Stimulated activated CD8-positive, alpha-beta memory T cell treated with anti-CD3 and anti-CD28 coated beads, Interleukin-4, amount 100 ng/mL, for 4 hours (primary cell): ENCODE measurements at places on chromosomes 6 and 20.

DNA sequence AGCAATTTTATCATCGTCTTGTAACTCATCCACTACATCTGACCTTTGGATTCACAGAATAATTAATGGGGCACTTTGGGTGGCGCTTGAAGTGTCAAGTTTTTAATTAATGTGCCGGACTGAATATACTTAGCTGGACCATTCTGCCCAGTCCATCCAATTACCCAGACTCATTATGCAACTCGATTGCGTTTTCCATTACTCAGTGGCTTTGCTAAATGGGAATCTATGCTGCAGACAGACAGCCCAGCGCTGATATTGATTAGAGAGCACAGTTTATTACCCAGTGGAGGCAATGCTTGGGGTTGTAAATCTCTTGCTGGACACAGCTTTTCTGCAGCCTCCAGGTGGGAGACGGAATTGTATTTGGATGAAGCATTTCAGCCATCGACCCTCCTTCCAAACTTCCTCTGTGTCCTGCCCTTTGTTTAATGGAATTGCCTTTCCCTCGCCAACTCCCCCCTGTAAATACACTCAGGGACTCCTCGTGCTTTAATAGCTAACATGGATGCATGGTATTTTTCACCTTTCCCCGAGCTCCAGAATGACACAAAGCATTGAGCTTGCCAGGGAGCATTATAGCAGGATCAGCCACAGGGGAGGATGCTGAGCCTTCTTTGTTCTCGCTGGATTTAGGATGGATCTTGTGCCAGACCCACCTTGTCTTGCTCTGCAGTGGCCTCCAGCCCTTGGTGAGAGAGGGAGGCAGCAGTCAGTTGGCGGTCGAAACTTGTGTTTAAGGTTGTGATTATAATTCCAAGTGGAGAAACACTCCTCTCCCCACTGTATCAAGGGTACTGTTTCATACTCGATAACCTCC, 59.7 kb downstream of the EDN3 start:
- no peak for DNase-seq

- DNase-seq = no peak
Observed at GRCh38 chr6:168050225-168050880, 28.7 kb downstream of the FRMD1 start.

GRCh38 chr20:14616003-14616402, 278.6 kb upstream of the FLRT3 start:
- DNase-seq = no peak

DNA sequence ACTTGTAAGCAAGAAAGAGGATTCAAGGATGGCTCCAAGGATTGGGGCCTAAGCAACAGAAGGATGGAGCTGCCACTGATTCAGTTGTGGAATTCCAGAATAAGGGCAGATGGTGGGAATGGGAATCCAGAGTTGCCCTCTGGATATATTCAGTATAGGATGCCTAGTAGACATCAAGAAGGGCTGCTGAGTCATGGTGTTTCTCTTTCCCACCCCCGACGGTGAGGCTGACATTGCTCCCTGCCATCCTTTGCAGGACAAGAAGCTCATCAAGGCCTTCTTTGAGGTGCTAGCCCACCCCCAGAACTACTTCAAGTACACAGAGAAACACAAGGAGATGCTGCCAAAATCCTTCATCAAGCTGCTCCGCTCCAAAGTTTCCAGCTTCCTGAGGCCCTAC, 11.2 kb upstream of the ZNF76 start:
- DNase-seq = no peak

- no peak for DNase-seq
Observed at GRCh38 chr6:40377173-40377806, 209.9 kb downstream of the LRFN2 start.

GRCh38 chr6:36670271-36670670, 8.2 kb upstream of the CDKN1A start:
- no peak for DNase-seq

- no peak for DNase-seq
Observed at GRCh38 chr6:116395647-116396046, 24.9 kb downstream of the DSE start.

GRCh38 chr6:30965140-30965601, 18.3 kb upstream of the MUC21 start:
- no peak for DNase-seq

DNA sequence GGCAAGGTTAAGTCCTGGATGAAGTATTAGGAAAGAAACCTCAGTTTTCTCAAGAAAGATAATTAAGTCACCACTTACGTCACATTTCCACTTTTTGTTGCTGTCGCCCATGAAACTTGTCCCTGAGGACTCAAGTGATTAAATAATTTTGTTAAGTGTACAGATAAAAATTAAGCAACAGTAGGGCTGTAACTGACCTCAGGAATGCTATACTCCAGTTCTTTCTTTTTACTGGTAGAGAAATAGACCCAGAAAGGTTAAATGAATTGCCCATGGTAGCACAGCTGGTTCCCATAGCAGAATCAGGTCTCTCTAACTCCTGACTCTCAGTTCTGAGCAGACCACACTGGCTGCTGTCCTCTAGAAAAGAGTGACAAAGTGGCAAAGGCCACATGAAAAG, 54.5 kb downstream of the CLIC5 start:
- no peak for DNase-seq

GRCh38 chr6:14058735-14059134, 58.8 kb upstream of the CD83 start:
- DNase-seq = no peak

- no peak for DNase-seq
Observed at GRCh38 chr6:37717836-37718251, 20.2 kb upstream of the MDGA1 start.

DNA sequence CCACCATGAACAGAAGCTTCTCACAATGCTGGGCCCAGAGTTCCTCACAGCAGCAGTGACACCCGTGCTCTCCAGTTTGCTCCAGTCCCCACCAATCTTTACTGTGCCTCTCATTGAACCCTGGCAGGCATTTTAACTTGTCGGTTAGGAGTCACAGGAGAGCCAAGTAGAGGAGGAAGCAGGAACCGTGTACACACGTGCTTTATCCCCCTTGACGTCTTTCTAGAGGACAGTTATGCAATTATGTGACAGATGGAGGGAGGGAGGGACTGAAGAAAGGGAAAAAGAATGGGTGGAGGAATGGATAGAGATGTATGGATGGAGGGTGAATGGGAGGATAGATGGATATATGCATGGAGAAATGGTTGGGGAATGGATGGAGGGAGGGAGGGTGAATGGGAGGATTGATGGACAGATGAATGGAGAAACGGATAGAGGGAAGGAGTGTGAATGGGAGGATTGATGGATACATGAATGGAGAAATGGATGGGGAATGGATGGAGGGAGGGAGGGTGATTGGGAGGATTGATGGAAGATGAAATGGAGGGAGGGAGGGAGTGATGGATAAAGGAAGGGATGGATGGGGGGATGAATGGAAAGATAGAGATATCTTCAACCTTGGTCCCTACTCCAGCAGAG, 26.0 kb downstream of the RBM38 start:
- DNase-seq = no peak

DNA sequence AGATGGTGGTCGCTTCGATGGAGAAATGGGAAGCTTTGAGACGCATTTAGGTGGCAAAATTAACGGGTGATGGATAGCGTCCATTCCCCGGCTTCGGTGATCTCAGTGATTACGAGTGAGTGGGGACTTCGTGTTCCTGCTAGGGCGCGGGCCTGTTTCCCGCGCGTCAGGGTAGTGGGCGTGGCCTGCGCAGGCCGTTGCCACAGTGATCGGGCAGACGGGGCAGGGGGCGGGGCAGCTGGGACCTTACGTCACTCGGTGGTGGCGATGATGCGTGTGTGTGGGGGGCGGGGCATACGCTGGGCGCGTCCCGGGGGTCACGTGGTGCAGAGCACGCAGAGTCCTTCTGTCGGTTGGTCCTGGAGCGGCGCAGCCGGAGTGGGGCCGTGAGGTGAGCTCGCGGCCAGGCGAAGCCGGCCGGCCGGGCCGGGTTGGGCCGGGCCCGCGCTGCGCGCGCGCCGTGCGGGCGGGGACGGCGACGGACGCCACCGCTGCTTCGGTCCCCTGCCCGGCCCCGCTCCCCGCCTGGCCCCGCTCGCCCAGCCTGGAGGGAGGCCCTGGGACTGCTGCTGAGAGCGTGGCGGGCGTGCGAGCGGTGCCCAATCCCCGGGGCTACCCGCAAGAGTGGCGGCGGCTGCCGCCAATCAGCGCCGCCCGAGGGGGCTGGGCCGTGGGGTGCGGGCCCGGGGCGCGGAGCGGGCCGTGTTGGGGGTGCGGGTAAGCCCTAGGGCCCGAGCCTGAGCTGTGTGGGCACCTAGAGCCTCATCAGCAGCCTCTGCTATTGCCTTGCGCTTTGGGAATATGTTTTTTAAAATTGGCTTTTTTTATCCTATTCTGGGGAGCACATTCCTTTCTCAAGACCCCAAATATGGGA, at the start of gene PHF20:
Gene PHF20 (plus strand): TSS at position 327 of the 874 bp plus-strand sequence. CDS start 29,508 bp downstream, outside the sequence.
- DNase-seq = peak; percentile 99

DNA sequence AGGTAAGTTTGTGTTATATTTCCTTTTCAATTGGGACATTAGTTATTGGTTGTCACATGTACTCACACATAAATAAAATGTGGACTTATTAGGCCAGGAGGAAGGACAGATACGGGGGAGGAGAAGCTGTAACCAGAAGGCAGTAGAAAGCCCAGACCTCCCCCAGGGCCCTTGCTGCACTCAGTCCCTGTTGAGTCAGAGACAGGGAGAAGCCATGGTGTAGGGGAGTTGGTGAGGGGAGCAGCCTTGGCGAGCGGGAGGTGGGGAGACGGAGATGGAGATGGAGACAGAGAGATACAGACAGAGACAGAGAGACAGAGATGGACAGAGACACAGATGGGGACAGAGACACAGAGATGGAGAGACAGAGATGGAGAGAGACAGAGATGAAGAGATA, 263.2 kb downstream of the DLL1 start:
- DNase-seq = no peak

- DNase-seq = no peak
Observed at GRCh38 chr6:55668591-55668990, 89.6 kb upstream of the HMGCLL1 start.

DNA sequence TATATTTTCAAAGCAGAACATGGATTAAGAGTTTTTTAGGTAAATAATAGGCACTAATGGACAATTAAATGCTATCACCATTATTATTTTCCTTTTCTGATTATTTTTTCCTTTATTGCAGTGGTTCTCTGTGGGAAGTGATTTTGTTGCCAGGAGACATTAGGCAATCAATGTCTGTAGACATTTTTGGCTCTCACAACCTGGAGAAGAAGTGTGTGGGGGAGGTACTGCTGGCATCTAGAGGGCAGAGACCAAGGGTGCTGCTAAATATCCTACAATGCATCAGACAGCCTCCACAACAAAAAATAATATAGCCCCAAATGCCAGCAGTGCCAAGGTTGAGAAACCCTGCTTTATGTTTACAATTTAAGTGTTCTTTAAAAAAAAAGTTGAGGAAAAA, 8.3 kb downstream of the IFNGR1 start:
- DNase-seq = no peak

- no peak for DNase-seq
Observed at GRCh38 chr6:43221046-43221972, 8.0 kb downstream of the DNPH1 start.

GRCh38 chr6:16483315-16483875, 245.0 kb downstream of the GMPR start:
- no peak for DNase-seq

- DNase-seq = no peak
Observed at GRCh38 chr20:51116765-51117686, 94.1 kb upstream of the KCNG1 start.

DNA sequence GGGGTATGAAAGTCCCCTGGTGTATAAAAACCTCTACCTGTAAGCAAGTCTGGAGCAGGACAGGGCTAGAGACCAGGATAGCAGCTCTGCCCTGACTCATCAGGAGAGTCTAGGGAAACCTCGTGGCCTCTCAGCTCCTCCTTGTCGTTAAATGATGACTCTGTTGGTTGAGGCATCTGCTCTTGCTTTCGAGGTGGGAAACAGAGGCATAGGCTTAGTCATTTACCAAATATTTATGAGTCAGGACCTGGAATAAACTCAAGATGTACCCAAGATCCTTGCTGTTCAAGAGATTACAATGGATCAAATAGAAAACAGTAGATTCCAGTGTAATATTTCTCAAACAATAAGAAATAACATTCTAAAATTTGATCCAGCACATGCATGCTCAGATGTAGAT, 5.5 kb downstream of the MANBAL start:
- DNase-seq = no peak

DNA sequence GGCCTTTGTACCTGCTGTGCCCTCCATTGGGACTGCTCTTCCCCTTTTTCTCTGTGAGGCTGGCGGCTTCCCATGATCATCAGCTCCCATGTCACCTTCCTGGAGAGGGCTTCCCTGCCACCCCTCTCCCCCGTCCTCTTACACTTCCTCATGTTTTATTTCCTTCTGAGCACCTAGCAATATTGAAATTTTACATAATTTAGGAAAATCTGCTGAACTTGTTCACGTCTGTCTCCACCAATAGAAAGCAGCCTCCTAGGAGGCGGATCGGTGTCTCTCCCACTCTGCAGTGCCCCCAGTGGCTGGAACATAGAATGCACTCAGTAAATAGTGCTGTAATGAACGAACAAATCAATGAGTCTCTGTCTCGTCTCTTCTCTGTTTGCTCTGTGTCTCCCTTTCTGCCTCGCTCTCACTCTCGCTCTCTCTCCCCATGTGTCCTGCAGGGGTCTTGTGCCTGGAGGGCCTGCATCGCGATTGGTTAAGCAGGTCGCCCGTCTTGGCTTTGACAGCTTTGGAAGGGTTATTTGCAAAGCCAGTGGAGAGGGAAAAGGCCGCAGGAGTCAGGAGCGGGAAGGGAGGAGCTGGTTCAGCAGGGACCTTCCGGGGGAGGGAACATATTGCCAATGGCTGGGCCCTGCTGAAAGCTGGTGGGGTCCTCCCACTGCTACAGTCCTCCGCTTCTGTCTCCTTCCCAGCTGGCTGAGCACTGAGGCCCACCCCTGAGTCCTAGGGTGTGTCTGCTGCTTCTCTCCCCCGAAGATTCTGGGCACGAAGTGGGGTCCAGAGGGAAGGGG, 12.1 kb upstream of the OCSTAMP start:
- DNase-seq = peak; percentile 9

DNA sequence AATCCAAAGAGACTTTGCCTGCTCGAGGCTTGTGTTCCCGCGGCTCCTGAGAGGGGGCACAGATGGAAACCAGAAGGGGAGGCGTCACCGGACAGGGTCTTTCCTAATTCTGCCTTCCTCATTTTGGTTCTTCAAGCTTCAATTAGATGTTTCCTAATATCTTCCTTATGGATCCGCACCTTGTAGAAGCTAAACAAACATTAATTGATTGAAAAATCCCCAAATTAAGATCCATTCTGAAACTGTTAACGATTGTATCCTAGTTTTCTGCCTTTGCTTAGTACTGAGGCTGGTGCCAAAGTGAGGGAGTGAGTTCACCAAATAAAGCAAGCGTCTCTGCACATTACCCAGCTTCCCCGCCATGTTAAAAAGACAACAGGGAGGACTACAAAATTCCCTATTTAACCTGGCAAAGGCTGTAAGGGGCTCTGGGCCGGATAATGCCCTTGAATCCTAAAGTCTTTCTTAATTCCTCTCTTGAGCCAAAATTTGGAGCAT, 123.2 kb downstream of the GPX5 start:
- no peak for DNase-seq

DNA sequence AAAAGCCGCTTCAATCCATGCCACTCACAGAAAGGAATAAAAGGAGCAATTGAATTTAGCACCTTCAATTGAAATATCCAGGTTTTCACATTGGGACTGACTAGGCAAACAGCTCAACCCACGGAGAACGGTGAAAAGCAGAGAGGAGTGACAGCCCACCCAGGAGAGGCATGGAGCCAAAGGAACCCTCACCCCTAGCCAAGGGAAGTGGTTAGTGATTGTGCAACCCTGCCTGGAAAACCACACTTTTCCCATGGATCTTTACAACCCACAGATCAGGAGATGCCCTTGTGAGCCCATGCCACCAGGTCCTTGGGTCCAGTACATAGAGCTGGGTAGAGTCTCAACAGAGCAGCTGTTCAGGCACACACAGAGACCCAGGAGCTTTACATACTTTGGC, 911.8 kb downstream of the EPHA7 start:
- no peak for DNase-seq
